ENCODE measurements at places on chromosomes 3 and 15.

GRCh38 chr3:194867270-194867983 is 181.7 kb downstream of the FAM43A start:
- no peak for DNase-seq

GRCh38 chr15:27993996-27994780 is 104.9 kb downstream of the OCA2 start:
- DNase-seq, result no peak

GRCh38 chr3:63995086-63995485 is 28.2 kb downstream of the PSMD6 start:
- DNase-seq, result no peak

GRCh38 chr3:101303089-101303731 is 17.2 kb downstream of the IMPG2 start:
- DNase-seq, result no peak

DNA sequence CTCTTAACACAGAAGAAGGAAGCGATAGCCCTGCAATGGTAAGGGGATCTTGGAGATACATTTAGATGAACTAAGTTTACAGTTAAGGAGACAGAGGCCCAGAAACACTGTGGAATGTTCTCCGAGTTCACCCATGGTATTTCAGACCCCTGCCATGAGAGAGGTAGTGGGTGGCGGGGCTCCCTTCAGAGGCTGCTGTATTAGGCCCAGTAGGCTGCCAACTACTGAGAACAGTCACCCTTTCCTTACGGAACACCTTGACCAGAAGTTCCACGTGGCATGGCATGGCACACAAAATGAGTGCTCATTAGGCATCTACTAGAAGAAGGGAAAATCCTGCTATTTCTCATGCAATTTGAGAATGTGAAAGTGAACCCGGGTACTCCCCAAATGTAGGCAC is 195.4 kb downstream of the TNIK start:
- no peak for DNase-seq

DNA sequence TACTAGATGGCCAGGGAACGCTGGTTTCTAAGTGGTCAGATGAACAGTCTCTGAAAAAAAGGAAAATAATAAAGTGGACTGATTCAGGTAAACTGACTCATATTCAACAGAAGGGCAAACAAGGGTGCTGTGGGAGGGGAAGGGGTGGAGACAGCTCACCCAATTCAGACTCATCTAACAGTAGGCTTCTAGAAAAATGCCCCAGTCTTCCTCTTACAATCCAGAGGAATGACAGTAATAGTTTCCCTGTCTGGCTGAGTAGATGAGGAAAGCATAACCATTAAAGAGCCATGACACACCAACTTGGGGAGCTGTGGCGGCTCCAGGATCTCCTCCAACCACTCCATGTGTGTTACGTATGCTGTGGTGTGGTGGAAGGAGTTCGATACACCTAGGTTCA is 231.4 kb upstream of the UMPS start:
- DNase-seq, result no peak

DNA sequence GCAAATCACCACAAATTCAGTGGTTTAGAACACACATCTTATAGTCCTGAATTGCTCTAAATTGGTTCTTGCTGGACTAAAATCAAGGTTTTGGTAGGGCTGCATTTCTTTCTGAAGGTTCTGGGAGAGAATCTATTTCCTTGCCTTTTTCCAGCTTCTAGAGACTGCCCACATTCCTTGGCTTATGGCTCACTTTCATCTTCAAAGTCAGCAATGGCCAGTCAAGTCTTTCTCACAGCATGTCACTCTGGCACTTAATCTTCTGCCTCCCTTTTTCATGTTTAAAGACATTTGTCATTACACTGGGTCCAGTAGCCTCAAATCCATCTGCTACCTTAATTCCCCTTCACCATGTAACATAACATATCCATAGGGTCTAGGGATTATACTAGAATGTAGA is 149.0 kb downstream of the NEK10 start:
- DNase-seq, result no peak

GRCh38 chr3:72890166-72890925 is 2.5 kb downstream of the GXYLT2 start:
- DNase-seq, result no peak

GRCh38 chr15:67955252-67955651 is 98.9 kb upstream of the PIAS1 start:
- no peak for DNase-seq

DNA sequence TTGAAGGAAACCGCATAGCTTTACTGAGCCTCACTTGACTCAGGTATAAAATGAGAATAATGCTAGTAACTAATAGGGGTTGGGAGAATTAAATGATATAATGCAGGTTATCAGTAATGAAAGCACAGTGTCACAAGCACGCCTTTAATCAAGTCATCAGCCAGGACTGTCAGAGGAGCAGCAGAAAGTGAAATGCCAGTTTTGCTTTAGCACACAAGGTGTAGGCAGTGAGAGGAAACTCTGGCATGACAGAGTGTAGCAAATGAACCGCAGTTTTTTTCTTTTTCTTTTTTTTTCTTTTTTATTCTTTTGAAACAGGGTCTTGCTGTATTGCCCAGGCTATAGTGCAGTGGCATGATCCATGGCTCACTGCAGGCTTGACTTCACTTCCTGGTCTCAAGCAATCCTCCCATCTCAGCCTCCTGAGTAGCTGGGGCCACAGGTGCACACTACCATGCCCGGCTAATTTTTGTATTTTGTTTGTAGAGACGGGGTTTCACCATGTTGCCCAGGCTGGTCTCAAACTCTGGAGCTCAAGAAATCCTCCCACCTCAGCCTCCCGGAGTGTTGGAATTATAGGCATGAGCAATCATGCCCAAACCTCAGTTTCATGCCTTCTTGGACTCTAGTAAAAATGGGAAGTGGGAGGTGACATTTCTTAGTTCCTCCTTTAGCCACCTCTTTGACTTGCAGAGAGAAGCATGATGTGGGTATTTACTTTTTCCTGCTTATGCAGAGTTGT is 9.7 kb upstream of the SCAANT1 start:
- DNase-seq, result no peak

- no peak for DNase-seq
These were observed 2.1 kb downstream of the CYB561D2 start for GRCh38 chr3:50352781-50353180.

GRCh38 chr3:44509393-44509921 is 32.0 kb upstream of the ZNF445 start:
- no peak for DNase-seq

GRCh38 chr3:169479314-169479939 is 184.1 kb downstream of the MECOM start:
- no peak for DNase-seq

DNA sequence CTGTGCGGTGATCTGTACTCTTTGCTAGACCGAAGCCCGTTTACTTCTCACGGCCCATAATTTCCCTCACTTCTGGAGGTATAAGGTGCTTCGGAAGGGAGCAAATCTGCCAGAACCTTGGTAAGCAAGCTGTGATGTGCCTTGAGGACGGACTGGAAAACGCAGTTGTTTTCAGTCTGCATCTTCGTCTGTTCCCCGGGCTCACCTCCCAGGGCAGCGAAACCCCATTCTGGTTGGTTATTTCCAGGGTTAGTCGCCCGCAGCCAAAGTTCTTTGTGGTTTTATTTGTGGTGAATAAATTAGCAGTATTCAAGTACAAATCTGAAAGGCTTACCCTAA is 401 bp downstream of the RAMAC start:
- peak; percentile 4 for DNase-seq

DNA sequence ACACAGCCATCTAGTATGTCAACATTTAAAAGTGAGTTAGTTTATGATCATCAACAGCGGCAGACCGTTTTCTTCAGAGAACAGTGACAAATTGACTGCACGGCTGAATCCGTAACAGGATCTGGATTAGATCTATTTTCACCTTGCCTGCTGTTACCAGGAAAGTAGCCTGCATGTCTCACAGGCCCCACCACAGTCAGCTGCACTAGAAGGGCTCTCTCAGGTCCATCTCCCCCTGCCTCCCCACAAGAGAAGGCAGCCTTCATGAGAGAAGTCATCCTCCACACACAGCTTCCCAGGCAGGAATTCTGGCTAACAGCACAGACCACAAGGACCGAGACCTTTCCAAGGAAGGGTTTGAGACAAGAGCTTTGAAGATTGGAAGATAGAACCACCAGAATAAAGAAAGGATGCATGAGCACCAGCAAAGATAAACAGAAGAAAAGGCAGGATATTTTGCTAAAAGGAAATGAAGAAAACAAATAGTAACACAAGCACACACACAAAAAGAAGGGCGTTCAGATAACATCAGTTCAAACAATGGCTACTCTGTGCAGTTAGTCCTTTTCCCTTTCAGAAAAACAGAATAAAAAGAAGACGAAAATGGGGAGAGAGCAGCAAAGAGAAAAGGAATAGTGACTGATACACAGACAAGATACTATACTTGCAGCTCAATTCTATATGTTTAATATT is 127.5 kb downstream of the SNRK start:
- DNase-seq, result no peak

GRCh38 chr3:73549051-73549600 is 75.6 kb downstream of the PDZRN3 start:
- DNase-seq, result no peak

DNA sequence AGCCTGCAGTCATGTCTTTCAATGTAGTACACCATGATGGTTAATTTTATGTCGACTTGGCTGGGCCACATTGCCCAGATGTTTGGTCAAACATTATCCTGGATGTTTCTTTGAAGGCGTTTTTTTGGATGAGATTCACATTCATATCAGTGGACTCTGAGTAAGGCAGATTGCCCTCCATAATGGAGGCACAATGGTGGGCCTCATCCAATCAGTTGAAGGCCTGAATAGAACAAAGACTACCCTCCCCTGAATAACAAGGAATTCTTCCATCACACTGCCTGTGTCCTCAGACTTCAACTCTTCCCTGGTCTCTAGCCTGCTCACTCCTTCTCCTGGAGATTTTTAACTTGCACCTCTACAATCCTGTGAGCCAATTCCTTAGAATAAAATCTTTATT is 83.8 kb upstream of the CHL1 start:
- DNase-seq, result no peak

- no peak for DNase-seq
These were observed 257.6 kb downstream of the SLC9A9 start for GRCh38 chr3:143590660-143591059.

DNA sequence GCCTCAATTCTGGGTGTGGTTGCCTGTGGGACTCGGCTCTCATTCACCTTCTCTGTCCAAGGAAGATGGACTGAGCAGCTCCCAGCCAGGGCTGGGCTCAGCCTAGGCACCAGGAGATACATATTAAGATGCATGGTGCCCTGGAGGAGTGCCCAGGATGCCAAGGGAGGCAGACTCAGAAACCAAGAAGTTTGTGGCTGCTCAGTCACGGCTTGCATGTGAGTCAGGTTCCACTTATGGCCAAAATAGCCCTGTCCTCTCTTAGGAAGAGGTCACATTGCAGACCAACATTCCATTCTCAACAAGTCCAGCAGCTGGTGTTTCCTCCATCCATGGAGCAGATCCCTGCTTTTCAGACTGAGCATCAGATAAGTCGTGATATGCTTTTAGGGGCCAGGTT is 21.8 kb downstream of the CDCP1 start:
- DNase-seq, result no peak

DNA sequence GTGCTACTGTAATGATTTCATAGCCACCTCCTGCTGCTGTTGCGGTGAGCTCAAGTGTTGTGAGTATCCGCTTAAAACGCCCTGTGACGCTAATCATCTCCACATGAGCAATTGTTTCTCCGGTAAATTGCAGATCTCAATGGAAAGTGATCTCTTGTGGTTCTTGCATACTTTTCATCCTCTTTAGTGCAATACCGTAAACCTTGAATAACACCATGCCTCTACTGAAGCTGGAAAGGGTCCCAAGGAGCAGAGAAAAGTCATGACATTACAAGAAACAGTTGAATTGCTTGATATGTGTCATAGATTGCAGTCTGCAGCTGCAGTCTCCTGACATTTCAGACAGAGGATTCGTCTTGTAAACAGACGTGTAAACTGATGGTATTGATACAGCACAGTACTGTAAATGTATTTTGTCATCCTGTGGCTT is 6.0 kb upstream of the CEMIP start:
- DNase-seq, result no peak

Measured in activated CD8-positive, alpha-beta memory T cell treated with anti-CD3 and anti-CD28 coated beads for 48 hours (primary cell).